ENCODE measurements at places on chromosomes 3 and 15. TPM values are rescaled to one million over a fixed set of nuclear protein-coding genes. Genes with fewer than 3 reads are reported as not detected.

The FOXB1 gene
- 0.14 TPM for polyA plus RNA-seq

The SLC28A2 gene
- not detected for polyA plus RNA-seq

The IL5RA gene
- 0.73 TPM for polyA plus RNA-seq

The ARPP21 gene
- polyA plus RNA-seq, result 1.6 TPM

The DTX3L gene
- 14.1 TPM for polyA plus RNA-seq

The ADIPOQ gene
- polyA plus RNA-seq, result not detected

The SST gene
- polyA plus RNA-seq, result 0.34 TPM

The CTXND1 gene
- polyA plus RNA-seq, result 11.1 TPM

The CCDC174 gene
- polyA plus RNA-seq, result 35.0 TPM

All from left renal pelvis (tissue), 4 donors.